ENCODE measurements at places on chromosomes 3 and 15.

DNA sequence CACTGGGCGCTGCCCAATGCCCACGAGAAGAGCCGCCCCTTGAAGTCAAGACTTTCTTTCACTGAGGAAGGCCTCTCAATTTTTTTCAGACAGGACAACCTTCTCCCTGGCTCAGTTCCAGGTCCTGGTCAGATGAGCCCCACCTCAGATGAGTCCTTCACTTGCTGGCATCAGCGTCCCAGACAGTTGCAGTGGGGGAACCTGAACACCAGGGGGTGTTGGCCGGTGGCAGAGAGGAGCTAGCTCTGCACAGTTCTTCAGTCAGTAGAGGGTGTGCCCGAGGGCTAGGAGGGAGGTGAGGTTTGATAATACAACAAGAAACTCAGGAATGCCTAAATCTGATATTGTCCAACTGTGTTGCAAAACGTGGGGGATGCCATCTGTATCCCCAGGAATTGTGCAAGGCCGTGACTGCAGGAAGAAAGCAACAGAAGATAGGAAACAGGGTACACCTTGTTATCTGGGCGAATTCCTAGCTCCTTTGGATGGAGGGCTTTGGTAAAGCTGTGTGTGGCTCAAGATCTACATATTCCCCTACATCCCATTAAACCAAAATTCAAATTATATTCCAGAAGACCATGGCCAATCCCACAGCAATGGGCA lies 34.3 kb downstream of the CCR3 start:
- peak; percentile 80 for DNase-seq

GRCh38 chr3:157652366-157652765 lies 149.2 kb upstream of the VEPH1 start:
- no peak for DNase-seq

DNA sequence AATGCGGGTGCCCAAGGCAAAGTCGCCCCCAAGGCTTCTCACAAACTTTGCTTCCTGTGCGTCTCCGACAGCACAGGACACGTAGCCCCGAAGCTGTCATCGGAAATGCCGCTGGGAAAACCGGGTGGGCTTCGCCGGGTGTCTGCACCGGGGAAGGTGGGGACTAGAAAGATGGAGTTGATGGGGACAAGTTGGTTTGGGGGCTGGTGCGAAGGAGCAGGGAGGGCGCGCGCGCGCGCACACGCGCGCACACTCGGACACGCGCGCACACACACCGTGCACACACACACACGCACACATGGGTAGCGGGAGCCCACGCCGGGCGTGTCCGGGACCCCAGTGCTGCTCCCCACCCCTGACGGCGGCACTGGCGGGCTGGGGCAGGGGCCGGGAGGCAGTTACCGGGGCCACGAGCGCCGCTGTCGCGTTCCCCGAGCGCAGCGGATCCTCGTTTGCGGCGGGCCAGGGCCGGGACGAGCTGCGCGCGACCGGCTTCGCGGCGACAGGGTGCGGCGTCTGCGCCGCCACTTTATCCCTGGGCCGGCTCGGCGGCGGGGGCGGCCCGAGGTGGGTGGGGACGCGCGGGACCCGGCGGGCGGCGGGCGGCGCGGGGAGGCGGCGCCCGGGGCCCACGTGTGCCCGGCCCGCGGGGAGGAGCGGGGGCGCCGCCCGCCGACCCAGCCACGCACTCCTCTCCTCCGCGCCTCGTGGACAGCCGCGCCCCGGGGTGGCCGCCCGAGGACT lies 539 bp upstream of the MGLL start:
- peak; percentile 47 for DNase-seq

GRCh38 chr15:69156736-69157381 lies 3.6 kb upstream of the GLCE start:
- DNase-seq: no peak

DNA sequence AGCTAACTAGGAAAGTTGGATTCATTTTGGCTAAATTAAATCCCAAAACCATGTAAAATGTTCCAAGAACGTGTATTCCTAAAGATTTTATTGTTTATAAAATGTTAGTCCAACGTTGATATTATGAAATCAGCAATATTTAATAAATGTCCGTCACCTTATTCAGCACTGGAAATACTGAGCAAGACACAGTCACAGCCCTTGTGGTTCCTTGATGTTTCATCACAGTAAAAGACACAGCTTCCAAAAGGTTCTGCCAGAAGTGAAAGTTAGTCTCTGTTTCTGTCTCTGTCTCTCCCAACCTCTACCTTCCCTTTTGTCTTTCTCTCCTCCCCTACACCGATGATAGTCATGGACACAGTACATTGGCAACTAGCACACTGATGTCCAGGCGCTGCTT lies 82.2 kb upstream of the BOC start:
- no peak for DNase-seq

DNA sequence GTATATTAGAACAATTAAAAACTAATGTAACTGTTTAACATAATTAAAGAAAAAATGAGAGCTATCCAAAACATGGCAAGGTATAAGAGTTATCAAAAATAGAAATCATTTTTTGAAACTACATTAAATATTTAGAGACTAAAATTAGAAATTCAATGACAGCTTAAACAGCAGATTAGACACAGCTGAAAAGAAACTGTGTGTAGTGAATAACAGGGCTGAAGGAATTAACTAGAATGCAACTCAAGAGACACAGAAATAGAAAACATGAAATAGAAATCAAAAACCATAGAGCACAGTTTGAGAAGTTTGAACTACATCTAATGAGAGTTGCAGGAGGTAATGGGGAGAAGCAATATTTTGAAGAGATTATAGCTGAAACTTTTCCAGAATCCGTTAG lies 59.9 kb upstream of the FBN1 start:
- DNase-seq: no peak

DNA sequence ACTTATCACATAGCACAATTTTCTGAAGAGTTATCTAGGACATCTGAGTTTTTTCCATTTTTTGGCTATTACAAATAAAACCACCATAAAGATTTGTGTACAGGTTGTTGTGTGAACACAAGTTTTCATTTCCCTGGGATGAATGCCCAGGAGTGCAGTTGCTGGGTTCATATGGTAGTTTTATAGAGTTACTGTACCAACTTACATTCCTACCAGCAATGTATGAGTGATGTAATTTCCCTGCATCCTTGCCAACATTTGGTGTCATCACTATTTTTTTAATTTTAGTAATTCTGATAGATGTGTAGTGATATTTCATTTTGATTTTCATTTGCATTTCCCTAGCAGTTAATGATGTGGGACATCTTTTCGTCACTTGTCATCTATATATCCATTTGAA lies 20.5 kb downstream of the FILIP1L start:
- no peak for DNase-seq

DNA sequence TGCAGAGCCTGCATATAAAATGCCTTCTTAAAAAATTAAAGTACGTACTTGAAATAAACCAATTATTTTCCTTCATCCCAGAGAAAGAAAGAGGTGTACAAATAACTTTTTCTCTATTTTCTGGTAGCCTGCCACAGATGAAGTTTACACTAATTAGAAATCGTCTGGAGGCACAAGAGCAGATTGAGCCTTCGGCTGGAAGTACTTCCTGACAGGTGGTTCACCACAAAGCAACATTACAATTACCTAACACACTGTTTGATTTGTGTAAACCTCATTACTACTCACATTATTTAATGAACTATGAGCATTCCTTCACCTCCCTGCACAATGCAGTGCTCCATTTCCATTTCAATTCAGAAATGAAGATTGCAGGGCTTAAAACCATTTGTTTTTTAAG lies 856.1 kb downstream of the SI start:
- DNase-seq: no peak

GRCh38 chr3:55968331-55968730 lies 481.2 kb upstream of the WNT5A start:
- no peak for DNase-seq

DNA sequence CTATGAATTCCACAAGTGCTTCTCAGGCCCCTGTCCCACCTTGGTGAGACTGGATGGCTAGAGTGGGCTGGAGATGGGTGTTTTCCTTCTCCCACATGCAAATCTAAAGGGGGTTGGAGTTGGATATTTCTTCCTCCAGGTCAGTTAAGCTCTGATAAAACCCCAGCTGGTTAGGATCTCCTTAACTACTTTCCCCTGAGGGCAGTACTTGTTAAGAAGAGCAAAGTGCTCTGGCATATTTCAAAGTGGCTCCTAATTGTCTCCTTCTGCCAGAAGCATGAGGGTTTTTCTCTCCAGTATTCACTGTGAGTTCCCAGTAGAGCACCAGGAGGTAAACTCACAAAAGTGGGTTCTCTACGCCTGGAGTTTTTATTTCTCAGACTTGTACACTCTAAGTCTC lies 31.4 kb downstream of the COL6A6 start:
- no peak for DNase-seq

GRCh38 chr3:129025108-129025507 lies 24.0 kb downstream of the EFCC1 start:
- no peak for DNase-seq

All from HL-60 (cell line).